Astrocyte (in vitro differentiated cells and primary cell): ENCODE measurements at places on chromosomes 7 and 10.

- DNase-seq = peak; percentile 77
Observed at GRCh38 chr10:109883859-109884771, 39.2 kb downstream of the XPNPEP1 start.

GRCh38 chr7:140888087-140888486 is 36.6 kb downstream of the BRAF start:
- DNase-seq = no peak

- no peak for DNase-seq
Observed at GRCh38 chr10:86319676-86320075, 46.9 kb downstream of the GRID1 start.

DNA sequence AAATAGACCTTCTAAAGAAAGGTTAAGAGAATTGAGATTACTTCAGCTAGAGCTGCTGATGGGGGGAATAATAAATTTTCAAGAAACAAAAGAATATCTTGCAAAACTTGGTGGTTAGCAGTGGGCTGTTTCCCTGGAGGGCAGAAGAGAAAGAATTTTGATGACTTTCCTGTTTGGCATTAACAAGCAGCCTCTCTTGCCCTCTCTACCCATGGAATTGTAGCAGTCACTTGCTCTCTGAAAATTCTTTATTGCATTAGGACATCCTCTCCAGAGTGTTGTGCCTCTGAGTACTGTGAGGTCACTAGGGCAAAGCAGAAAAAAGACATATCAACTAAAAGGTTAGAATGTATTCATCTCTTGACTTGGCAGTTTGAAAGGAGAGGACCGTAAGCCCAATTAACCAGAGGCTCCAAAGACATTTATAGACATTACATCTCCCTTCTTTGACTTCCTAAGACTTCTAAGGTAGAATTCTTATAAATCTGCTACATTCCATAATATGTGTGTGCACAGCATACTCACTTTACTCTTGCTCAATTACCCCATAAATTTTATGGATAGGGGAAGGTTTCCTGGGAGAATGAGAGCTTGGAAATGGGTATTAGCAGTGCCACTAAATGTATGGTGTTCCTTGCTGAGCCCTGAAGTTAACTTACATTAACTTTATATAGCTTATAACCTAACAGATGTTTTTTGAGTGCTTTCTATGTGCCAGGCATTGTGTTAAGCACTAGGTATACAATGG is 215.3 kb downstream of the KIF20B start:
- DNase-seq = peak; percentile 52

DNA sequence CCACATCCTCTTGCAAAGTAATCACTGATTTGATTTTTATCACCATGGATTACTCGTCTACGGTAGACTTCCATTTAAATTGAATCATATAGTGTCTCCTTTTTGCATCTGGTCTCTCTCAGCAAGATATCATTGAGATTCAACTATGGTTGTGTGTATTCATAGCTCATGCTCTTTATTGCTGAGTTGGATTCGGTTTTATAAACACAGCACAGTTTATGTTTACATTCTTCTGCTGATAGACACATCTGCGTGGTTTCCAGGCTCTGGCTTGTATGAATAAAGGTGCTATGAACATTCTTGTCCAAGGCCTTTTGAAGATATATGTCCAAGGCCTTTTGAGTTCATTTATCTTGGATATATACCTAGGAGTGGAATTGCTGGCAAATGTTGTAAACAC is 356.5 kb upstream of the CELF2 start:
- no peak for DNase-seq

GRCh38 chr7:97025130-97025499 is 484 bp upstream of the DLX5 start:
- no peak for DNase-seq

GRCh38 chr7:135490783-135491182 is 19.1 kb downstream of the CNOT4 start:
- DNase-seq = peak; percentile 52

DNA sequence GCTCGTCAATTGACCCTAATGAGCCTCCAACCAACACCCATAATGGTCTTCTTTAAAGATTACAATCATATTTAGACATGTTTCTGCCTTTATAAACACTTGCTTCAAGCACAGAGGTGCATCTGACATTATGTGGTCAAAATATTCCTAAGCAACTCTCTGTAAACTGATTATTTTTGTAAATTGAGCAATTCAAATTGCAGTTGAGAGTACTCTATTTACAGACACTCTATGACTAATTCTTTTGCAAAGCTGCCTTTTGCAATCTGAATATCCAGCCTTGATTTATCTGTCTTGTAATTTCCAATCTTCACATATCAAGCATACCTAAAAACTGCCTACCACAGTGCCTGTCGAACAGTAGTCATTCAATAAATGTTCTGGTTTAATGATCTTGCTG is 112.0 kb downstream of the PDE1C start:
- peak; percentile 40 for DNase-seq

- no peak for DNase-seq
Observed at GRCh38 chr7:34220506-34221185, 315.3 kb downstream of the BMPER start.
